Skeletal muscle cell (primary cell): ENCODE measurements at places on chromosomes 5 and 9.

- no peak for DNase-seq
Measured at GRCh38 chr9:90838098-90838497, 36.5 kb downstream of the SYK start.

DNA sequence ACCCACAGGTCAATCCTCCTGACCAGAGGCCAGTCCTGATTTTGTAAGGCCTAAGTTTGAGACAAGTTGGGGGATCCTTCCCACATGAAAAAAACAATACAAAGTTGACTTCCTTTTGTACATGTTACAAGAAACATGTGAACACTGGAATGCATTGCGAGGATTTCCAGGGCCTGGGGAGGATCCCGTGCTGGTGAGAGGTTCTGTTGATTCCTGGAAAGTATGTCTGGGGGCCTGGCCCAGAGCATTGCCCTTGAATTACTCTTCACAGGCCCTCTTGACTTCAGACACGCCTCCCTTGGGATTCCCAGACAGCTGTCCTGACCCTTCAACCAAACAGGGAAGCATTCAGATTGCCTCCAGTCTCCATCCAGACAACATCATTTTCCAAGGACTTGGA lies 234.2 kb upstream of the IRX2 start:
- DNase-seq: no peak

- peak; percentile 49 for DNase-seq
Measured at GRCh38 chr5:99019254-99019653, 90.4 kb upstream of the CHD1 start.

- DNase-seq: no peak
Measured at GRCh38 chr9:123349691-123350480, 6.1 kb upstream of the CRB2 start.

GRCh38 chr5:110969502-110969901 lies 102.0 kb upstream of the TSLP start:
- DNase-seq: no peak

GRCh38 chr5:15215056-15215455 lies 284.9 kb upstream of the FBXL7 start:
- DNase-seq: no peak

DNA sequence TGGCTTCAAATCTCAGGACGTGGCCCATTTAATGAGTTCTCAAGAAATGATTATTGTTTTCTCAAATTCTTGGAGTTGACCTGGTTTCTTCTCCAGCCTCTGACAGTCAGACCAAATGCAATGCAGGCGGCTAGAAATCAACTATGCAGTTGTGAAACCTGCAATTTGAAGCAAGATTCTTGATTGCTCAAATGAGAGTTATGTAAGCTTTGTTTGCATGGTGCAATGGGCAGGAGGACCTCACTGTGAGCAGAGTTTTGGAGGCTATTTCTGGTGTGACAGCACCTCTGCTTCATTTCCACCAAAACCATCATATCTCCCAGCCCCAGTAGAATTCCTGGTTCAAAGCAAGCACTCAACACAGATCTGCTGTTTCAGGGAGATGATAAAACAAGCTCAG lies 500.0 kb upstream of the KLF4 start:
- no peak for DNase-seq

DNA sequence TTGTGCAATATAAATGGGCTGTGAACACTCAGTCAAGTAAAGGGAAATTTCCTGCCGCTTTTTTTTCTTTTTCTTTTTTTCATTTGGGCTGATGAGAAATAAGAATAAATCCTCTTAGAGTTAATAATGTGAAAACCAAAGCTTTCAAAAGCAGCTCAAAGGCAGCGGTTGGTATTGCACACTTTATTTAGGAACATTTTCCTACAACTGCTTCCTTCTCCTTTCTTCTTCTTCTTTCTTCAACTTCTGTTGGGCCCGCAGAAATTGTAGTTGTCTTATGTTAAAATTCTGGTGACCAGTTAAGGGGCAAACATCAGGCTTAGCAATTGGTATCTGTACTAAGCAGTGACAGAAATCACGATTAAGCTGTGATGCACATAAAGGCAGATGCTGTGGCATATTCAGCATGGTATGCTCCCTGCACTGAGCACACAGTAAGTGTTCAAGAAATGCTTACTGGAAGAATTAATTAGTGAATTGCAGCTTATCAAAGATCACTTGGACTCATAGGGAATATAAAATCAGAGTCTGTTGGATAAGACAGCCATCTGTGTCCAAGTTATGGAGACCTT lies 85.4 kb downstream of the ANKRD55 start:
- DNase-seq: no peak

- no peak for DNase-seq
Measured at GRCh38 chr5:81121273-81121672, 111.8 kb upstream of the CKMT2 start.

DNA sequence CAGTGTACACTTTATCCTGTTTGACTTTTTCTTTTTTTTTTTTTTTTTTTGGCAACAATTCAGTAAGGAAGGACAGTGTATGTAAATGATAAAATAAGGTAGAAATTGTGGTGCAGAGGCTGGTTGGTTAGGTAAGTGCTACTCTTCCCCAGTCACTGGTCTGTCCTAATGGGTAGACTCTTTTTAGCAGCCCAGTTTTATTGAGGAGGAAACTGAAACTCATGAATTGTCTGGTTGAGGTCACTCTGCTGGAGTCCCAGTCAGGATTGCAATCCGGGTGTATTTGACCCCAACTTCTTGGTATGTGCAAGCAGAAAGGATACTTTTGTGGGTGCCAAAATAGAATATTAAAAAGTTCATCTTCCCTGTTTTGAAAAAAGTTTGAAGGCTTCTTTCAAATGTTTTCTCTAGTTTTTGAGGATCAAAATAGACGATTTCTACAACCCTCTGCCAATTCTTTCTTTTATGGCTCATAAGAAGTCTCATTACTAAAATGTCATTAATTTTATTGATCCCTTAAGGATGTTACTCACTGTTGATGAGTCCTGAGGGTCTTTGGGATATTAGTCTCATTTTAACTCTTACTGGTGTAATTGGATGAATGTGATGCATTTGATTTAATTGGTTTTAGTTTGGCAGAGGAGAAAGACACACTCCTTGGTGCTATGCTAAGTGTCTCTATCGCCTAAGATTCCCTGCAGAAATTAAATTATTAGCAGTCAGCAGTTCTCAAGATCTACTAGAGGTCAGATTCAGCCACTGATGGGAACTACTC lies 171.9 kb downstream of the KDM4C start:
- no peak for DNase-seq

DNA sequence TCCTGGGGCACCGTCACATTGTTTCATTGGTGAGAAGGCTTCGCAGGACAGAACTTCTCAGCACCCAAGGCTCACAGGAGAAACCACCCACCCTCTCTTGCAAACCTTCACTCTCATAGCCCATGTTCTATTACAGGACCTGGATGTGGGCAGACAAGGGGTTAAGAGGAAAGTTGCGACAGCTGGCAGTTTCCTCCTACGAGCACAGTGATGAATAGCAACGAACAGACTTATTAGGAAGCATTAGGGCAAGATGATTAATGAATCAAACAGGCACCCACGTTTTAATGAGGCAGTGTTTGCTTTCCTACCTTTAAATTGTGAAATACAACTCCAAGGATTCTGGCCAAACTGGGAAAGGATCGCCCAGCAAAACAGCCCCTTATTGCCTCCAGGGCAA lies 339.3 kb downstream of the DRD1 start:
- DNase-seq: no peak

DNA sequence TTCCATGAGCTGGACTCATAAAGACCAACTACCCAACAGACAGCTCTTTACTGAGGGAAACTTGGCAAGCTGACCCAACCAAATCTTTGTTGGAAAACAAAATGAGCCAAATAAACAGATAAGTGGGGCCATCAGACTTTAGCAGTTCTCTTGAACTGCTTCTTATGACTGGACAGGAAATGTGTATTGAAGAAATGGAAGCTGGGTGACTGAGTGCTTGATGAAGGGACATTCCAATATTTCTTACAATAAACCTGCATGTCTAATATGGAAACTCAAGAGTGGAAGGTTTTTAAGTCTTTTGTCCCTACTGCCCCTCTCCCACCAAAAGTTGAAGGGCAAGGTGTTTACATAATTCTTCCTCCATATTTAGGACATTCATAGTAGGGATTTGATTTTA lies 218.8 kb upstream of the NR4A3 start:
- no peak for DNase-seq

DNA sequence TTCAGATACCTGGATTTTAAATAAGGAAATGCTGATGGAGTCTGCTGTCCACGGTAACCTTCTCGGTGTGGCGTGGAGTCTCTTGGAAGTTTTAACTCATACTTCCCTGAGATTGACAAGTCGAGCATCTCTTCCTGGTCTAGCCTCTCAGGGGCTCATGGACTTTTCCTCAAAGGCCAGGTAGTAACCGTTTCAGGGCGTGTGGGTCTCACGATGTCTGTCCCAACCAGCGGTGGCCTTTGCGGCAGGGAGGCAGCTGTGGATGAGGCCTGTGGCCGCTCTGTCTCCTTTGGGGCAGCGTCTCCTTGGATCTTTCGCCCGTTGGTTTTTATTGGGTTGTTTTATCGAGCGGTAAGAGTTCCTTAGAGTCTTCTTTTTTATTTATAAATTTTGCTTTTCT lies 32.8 kb downstream of the CEP72 start:
- no peak for DNase-seq

DNA sequence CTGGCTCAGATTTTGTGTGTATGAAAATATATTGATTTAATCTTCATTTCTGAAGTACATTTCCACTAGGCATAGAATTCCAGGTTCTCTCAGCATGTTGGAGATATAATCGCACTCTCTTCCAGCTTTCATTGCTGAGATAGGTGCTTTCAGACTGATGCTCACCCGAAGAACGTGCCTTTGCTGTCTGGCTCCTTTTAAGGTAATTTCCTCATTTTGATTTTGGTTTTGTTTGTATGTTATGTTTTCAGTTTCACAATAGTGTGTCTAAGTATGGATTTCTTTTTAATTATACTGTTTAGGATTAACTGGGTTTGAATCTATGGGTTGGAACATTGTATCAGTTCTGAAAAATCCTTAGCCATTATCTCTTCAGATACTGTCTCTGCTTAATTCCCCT lies 132.0 kb upstream of the NFIB start:
- no peak for DNase-seq

DNA sequence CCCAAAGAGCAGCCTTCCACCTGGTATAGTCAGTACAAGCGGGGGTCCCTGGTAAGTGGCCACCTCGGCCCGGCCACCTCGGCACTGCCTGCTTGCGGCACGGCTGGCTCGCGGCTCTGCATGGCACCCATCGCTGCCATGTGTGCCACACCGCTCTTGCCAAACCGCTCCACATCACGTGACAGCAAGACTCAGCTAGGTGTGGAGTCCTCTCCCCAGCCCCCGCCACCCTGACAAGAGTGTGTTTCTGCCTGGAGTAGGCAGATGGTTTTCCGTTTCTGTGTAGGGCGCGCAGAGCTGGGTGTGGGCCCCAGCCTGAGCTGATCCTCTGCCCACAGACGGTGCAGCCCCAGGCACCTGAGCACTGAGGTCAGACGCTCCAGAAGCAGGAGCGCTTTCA lies 50.5 kb upstream of the FCN2 start:
- DNase-seq: no peak

DNA sequence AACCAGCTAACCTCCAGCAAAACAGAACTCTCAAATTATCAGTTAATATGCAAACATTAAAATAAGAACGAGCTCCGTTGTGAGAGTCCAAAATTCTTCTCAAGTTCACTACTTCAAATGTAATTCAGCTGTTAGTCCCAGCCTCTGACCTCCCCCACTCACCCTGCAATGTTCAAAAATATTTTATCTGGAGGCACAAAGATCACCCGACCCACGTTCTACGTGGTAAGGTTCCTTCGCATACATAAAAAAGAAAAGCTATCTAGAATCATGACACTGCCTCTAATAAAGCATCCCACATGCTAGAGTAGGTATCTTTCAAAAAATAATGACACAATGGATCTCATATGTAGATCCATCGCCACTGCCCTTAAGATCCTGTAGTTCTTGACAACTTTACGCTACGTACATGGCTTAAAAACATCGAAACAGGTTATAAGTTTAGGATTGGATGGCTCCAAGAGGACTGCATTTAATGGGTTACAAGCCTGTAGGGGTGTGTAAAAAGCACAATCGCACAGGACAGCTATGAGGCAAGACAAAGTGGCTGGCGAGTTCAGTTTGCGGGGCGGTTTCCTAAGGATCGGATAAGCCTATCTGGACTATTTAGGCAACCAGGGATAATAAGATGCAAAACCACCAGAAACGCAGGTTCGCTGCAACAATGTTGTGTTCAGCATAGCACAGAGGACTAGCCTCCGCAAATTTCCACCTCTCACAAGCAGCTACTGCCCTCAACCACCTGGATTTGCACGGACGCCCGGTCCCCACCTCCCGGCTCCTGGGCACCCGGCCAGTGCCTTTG lies 969 bp downstream of the CLK4 start:
- DNase-seq: no peak

- no peak for DNase-seq
Measured at GRCh38 chr9:33222031-33222430, 17.9 kb upstream of the SPINK4 start.

- DNase-seq: no peak
Measured at GRCh38 chr9:133004091-133004998, 25.9 kb downstream of the GFI1B start.

DNA sequence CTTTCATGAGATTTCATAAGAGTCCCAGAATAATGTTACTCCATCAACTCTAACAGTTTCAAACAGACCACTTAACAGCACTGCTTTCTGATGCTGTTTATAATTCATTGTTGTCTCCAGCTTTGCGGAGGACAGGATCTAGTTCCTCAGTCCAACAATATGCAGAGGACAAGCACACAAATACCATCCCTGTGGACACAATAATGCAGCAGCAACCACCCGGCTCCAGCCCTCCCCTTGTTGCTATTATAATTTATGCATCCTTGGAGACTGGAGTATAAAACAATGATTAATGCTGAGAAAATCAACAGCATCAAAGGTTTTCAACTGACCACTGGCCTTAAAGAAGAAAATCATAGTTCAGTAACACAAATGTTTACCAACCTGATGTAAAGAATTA lies 108.3 kb downstream of the DENND1A start:
- no peak for DNase-seq

- DNase-seq: no peak
Measured at GRCh38 chr9:125541840-125542243, 165.2 kb downstream of the MAPKAP1 start.

DNA sequence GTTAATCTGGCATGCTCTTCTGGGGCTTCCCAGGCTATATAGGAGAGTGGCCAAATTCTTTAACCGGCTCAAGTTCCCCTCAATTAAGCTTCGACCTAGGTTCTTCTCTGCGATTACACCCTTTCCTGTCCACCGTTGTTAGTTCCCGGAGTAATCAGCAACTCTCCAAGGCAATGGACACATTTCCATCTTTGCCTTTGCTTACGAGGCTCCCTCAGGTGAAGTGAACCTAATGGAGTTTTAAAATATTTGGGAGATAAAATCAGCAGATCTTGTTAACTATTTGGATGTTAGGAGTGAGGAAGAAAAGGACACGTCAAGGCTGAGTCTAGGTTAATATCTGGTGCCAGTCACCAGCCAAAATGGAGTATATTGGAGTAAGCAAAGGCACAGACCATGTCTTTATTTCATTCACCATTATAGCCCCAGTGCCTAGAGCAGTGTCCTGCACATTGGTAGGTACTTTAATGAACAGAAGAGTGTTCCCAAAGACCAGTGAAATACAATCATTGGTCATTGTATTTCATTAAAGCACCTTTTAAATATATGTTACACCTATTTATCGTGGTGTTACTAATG lies 515 bp downstream of the UTP15 start:
- DNase-seq: no peak

GRCh38 chr5:174692982-174693422 lies 31.4 kb upstream of the MSX2 start:
- DNase-seq: no peak
